Smooth muscle cell of the pulmonary artery (primary cell): ENCODE measurements at places on chromosomes 12 and 14. TPM values are rescaled to one million over a fixed set of nuclear protein-coding genes. Genes with fewer than 3 reads are reported as not detected.

OS9 gene
- 330 and 353 TPM in 2 replicates for total RNA-seq

NUMB gene
- total RNA-seq: 32.2 and 41.2 TPM in 2 replicates

LMNTD1 gene
- 0.39 and 0.63 TPM in 2 replicates for total RNA-seq

NPAS3 gene
- 0.26 and 0.76 TPM in 2 replicates for total RNA-seq

OTOGL gene
- 0.07 and 0.39 TPM in 2 replicates for total RNA-seq

ERP27 gene
- not detected in 2 replicates for total RNA-seq
